ENCODE measurements at places on chromosomes 13 and 19.

- no peak for DNase-seq
Measured at GRCh38 chr19:19304186-19304965, 15.9 kb downstream of the SUGP1 start.

DNA sequence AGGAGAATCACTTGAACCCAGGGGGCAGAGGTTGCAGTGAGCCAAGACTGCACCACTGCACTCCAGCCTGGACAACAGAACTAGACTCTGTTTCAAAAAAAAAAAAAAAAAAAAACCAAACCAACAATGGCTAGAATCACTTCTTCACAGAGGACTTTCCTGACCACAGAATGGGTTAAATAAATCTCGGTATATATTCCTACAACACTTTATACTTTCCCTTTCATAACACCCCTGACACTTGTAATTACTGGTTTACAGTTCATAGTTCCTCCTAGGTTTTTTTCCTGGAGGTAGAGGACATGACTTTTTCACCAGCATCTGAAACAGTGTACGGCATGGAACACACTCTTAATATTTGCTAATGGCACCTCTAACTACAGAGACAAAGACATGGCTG lies 31.4 kb downstream of the ZDHHC20 start:
- no peak for DNase-seq

DNA sequence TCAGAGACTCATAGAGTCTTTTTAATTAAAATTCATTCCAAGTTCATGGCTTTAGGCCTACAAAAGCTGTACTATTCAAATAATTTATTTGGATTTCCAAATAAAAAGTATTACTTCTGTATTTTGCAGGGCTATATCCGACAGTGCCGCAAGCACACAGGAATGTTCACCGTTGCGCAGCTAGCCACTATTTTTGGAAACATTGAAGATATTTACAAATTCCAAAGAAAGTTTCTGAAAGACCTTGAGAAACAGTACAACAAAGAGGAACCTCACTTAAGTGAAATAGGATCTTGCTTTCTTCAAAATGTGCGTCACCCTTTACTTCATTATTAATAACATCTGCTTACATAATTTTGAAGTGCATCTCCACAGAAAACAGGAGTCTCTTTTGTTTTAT lies 20.5 kb upstream of the C1QTNF9 start:
- DNase-seq: no peak

DNA sequence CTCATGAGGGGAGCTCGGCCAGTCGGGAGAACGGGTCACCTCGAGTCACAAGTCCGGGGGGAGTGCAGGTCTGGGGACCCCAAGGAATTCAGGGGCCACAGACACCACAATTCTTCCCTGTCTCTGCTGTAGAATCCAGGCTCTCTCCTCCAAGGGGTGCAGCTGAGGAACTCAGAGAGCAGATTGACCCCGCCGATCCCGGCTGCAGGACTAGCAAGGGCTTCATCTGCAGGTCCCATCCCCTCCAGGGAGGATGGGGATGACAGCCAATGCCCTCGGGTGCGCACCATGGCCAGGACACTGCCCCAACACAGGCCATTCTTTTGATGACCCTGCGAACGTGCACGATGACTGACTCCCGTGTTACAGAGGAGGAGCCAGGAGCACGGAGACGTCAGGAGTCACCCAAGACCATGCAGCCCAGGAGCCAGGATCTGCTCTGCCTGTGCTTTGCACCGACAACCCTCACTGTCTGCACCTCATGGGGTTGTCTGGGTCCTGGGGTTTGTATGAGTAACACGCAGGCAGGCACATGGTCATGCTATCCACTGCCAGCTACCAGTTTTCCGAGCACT lies 48.5 kb upstream of the TUBGCP3 start:
- DNase-seq: no peak

DNA sequence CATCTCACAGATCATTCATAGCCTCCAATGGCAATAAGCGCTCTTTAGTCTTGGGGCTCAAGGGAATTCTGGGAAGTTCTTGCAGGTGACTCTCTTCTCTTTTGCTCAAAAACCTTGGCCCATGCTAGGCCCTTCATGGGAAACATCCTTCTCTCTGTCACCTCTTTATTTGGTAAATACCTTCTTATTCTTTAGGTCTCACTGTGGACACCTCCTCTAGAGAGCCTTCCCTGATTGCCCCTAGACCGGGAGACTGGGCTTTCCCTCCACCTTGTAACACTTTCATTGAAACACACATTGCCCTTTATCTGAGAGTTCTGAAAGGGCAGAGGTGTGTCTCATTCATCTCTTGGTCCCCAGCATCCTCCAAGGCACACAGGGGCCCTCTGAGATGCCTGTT lies 1.9 kb downstream of the C19orf81 start:
- DNase-seq: no peak

DNA sequence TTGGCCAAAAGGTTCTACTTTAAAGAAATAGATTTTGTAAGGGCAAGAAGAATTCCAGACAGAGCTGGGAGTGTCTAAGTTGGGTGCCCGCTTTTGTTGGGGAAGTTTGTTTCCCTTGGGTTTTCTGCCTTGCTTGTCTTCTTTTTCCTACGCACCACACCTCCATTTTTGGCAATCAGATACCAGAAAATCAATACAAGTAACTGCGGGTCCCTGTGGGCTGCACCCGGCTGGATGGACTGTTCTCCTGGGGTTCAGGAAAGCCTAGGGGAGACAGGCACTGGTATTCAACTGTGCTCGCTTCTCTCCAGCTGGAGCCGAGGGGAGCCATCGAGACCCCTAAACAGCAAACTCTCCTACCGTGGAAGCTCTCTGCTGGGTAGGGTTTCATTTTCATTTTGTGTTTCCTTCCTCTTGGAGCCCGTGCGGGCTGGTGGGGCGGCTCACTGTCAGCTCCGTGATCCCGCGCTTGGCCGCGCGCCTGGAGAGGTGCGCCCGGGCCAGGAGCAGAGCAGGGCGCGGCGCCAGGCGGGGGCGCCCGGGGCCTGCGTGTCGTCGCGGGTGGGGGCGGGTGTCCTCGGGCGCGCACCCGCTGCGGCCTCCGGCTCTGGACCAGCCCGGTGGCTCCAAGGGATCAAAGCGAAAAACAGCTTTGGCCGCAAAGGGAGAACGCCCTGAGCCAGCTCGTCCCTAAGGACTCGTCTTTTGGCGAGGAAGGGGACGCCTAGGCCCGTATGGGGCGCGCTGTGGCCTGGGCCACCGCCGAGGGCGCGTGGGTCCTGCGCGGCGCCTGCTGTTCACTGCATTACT lies 347.2 kb downstream of the ZNF536 start:
- DNase-seq: no peak

DNA sequence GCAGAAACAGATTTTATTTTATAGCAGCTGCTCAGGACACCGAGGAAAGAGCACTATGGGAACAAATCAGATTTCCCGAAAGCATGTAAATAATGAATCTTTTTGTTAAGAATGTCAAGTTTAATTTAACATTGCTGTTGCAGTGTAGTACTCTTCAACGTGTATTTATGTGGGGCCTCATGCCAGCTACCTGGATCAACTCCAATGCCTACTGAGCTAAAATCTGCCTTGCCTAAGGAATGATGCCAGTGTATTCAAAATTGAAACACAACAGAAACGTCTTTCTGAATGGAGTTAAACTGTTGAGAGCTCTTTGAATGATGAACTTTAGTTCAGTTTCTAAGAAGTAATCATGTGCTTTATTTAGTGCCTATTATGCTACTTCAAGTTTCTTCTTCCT lies 1379.8 kb upstream of the ATXN8OS start:
- peak; percentile 26 for DNase-seq

DNA sequence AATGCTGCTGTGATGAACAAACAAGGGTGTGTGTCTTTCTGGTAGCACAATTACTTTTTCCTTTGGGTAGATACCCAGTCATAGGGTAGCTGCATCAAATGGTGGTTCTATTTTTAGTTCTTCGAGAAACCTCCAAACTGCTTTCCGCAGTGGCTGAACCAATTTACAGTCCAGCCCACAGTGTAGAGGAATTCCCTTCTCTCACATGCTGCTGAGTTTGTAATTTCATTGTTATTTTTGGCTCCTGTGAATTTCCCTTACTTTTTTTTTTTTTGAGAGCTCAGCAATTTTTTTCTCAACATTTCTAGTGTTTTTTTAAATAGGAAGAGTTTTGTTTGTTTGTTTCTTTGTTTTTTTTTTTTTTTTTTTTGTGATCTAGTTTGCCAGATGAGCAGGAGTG lies 37.5 kb upstream of the ADGRE1 start:
- no peak for DNase-seq

DNA sequence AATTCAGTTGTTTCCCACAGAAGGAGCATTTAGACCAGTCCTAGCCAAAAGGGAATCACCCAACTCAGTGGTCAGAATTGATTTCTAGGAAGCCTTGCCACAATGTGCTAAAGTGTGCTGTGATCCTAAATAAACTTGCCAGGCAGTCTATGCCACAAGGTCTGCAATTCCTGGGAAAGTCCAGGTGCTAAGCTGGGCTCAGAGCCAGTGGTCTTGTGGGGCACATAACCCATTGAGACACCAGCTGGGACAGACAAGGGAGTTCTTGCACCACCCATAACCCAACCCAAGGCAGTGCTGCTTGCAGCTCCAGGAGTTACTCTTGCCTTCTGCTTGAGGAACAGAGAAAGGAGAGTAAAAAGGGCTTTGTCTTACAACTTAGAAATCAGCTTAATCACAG lies 489.5 kb upstream of the SPRY2 start:
- DNase-seq: no peak

GRCh38 chr19:2982561-2982960 lies 5.2 kb downstream of the TLE6 start:
- no peak for DNase-seq

DNA sequence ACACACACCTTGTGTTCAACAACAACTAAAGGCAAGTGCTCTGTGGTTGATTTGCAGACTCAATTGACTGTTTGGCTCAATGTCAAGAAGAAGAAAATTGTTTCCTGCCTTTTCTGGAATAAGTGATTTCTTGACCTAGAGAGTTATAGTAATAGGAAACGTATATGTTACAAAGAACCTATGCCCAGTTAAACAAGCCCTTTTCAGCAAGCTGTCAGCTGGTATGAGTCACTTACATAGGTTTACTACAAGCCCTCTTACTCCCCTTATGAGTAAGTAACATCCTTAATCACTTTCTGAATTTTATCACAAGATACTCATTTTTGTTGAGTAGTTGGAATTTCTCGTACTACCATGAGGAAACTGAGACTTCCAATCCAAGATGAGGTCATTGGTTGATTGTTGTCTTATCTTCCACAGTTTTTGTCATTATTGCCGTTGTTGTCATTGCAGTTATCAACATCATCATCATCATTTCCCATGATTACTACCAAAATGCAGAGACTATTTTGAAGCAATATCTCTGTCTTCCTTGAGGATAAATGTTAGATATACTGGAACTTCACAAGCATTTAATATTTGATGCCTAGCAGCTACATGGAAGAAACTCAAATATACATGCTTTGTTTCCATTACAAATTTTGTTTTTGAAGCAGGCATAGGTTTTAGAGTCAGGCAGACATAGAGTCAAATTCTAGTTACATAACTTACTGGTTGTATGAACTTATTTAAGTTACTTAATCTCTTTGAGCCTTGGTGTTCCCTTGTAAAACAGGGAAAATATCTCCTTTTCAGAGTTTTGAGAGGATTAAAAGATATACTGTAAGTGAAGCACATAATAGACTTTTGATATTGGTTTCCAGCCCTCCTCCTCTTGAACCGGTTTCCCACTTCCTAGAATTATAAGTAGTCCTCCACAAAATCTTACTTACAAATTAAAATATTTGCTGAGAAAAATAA lies 106.0 kb downstream of the RAP2A start:
- DNase-seq: no peak

GRCh38 chr13:24091080-24091479 lies 69.4 kb upstream of the SPATA13 start:
- no peak for DNase-seq

DNA sequence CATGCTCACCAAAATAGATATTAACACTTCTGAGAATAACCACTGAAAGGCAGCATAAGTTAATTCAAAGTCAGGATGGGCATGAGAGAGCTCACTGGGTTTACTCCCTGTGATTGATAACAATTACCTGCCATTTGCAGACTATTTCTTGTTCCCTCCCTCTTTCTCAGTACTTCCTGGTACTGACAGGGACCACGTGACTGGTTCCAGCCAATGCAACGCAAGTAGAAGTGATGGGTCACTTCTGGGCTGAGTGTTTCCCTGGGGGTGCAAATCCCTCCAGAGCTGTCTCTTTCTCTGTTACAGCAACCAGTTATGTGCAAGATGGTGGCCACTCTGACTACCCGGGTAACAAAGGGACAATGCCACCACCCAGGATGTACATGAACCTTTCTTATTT lies 118.8 kb downstream of the EFNB2 start:
- DNase-seq: no peak

DNA sequence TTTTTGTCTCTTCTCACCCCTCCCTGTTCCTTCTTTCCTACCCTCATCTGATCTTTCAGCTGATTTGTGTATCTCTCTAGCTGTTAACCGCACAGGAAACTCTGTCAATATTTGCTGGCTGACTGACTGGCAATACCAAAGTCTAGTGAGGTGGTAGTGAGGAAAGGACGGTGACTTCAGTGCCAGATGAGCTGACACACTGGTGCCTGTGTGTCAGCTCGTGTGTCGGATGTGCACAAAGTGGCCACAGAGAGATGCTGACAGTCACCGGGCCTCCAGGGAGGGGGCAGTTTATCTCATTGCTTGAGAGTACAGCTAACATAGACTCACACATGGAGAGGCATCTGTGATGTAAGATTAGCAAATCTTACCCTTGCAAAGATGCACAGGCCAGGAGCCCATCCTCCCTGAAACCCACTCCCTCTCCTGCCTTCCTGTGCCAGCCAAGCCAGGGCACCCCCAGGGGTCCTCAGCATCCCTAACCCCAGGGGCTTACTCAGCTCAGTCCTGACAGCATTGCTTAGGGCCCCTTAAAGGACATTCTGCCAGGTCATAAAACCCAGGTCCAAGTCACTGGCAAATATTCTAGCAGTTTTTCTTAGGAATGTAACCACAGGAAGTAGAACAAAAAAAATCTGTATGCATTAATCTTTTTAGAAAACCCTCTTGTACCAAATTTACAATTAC lies 80.2 kb downstream of the SHISA2 start:
- peak; percentile 8 for DNase-seq

GRCh38 chr13:113845723-113846635 lies 17.9 kb downstream of the GAS6 start:
- no peak for DNase-seq

- peak; percentile 31 for DNase-seq
Measured at GRCh38 chr13:111559612-111560403, 239.4 kb downstream of the TEX29 start.

DNA sequence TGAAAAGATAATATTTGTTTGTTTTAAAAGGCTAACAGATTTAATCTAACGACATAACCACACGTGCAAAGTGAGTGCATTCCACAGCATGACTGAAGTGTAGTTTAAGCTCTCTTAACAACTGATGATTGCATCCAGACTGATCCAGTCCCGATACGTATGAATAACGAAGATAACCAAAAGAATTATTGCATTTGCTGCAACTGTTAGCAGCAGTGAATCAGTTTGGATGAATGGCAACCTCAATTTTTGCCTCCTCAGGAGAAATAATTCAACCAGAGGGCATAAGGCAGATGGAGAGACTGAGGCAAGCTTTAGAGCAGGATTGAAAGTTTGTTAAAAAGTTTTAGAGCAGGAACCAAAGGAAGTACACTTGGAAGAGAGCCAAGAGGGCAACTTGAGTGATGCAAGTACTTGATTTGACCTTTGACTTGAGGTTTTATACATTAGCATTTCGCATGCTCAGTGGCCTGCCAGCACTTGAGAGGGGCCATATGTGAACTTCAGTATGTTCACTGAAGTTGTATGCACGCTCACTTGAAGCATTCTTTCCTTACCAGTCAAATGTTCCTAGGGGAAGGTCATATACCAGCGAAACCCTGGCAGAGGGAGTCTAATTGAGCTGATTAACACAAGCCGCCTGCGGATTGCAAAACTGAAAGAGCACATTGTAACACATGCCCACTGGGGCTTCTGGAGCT lies 835.0 kb upstream of the PCDH20 start:
- DNase-seq: no peak
